ENCODE measurements at places on chromosomes 4 and X. TPM values are rescaled to one million over a fixed set of nuclear protein-coding genes. Genes with fewer than 3 reads are reported as not detected.

DNA sequence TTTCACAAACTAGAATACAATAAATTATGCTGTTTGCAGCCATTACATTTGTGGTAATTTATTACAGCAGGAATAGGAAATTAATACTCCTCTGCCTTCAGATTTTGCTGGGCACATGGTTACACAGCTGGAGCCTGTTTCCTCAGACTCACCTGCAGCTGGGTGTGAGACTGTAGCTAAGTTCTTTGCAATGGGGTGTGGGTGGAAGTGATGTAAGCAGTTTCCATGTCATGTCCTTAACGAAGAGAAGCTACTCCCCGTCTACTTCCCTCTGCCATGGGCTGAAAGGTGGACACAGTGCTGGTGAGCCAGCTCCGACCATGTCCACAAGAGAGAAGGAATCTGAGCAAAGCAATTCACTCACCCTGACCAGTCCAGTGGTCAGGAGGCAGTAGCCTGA is 18.2 kb downstream of the SH3KBP1 start:
- DNase-seq = peak; percentile 43

ATP6AP1 gene
- total RNA-seq = 86.1 TPM

DNA sequence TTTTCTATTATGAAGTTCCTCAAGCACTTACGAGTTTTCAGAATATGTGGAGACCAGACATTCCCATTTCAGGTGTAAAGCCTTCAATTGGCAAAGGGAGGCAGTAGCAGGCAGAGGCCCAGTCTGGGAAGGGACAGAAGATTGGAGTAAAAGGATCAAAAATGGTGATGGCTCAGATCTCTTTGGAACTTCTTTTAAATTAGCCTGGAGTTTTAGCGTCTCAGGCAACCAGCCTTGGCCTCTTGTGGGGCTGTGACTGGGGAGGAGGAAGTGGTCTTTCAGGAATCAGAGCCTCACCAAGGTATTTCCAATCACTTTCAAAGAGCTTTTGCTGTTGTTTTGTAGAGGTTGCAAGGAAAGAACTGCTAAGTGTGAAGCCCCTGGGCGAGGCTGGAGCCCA is 239.1 kb downstream of the FRAS1 start:
- DNase-seq = no peak

DNA sequence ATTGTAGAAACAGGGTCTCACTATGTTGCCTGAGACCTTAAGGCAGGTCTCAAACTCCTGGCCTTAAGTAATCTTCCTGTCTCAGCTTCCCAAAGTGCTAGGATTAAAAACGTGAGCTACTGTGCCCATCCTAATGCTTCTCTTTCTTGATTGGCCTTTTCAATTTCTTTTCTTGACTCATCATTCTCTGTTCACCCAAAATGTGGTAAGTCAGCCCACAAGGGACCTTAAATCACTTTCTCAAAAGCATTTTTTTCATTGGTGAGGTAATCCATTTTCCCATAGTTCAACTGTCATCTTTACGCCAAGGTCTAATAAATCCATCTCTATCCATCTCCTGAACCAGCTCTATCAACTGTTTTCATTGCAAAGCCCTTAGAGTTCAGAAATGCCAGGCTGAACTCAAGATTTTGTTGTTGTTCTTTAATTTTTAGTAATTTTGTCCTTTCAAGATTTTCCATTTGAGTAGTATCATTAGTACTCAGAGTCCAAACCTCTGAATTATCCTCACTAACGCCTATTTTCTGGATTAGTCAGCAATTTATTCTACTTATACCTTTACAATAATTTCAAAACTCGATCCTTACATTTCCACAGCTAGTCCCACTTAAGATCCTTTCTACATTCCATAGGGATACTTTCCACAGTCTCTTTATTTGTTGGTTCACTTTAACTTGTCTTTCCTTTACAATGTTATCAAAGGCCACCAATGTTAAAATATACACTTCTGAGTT is 528.6 kb downstream of the IL15 start:
- DNase-seq = no peak

DNA sequence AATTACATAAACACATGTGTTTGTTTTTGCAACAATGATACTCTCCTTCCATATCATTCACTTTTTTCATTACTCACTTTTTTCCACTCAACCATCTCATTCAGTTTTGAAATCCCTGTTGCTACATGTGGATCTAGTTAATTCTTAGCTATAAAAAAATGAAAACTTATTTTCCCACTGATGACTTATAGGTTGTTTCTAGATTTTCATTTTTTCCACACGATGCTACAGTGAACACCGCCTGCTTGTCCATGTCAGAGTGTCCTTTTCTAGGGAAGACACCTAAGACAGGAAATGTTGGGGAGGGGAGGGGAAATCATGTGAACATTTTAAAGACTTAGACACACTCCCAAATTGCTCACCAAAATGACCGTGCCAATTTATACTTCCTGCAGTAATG is 70.2 kb downstream of the SUPT20HL2 start:
- no peak for DNase-seq

Measured in cardiac septum (tissue), 1 donor.